Naive thymus-derived CD4-positive, alpha-beta T cell (primary cell): ENCODE measurements at places on chromosomes 3 and 15. TPM values are rescaled to one million over a fixed set of nuclear protein-coding genes. Genes with fewer than 3 reads are reported as not detected.

The CFAP100 gene
- not detected for total RNA-seq

DNA sequence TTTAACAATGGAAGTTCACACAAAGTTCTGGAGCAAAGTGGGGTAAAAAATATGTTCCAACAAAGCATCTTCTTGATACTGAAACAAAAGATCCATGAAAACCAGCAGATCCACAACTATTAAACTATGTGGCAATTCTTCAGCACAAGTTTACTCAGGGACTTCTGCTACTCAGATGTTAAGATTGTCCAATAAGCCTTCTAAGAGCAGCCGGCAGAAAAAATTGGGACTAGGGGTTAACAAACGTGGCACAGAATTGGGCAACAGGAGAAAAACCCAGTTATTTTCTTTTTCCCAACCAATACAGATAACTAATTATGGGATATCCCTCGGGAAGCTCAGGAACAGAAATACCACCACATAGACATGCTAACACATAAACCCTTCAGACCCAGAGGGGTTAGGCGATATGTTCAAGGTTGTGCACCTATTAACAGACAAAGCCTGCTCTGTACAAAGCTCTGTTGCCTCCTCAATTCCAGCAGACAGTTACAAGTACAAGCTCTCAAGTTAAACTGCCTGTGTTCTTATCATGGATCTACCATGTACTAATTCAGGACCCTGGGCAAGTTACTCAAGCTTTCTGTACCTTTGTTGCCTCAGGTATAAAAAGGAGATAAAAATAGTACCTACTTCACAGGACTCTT, 6.8 kb downstream of the SSR3 start:
- no peaks in the 10 kb centered on the region for H3K27me3 ChIP-seq
- H3K36me3 ChIP-seq = no peaks in the 10 kb centered on the region
- H3K4me1 ChIP-seq = peaks cover 9% of the 10 kb centered on the region

DNA sequence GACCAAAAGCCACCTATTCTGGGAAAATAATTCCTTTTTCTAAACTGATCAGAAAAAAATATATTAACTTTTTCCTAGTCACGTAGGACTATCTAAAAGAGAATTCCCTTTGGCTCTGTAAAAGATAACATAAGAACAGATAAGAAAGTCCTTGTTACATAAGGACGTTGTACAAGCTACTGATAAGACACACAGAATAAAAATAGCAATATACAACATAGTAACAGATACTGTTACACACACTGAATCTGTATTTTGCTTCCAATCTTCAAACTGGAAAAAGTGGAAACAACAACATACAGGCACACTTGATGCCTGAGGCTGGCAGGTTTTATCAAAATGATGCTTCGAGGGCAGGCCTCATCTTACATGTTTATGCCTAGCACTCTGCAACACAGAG, 59.8 kb downstream of the SNX4 start:
- H3K27me3 ChIP-seq = no peaks in the 10 kb centered on the region
- H3K27ac ChIP-seq = no peak overlapping the region
- peaks cover 13% of the 10 kb centered on the region for H3K36me3 ChIP-seq
- H3K4me1 ChIP-seq = no peaks in the 10 kb centered on the region
- H3K4me3 ChIP-seq = no peak overlapping the region

The SKOR1 gene
- 0.25 and 0.34 TPM in 2 replicates for total RNA-seq
